ENCODE measurements at places on chromosomes 5 and 9. TPM values are rescaled to one million over a fixed set of nuclear protein-coding genes. Genes with fewer than 3 reads are reported as not detected.

MSMP gene
- polyA plus RNA-seq, result 0.30 TPM

MRPS30 gene
- polyA plus RNA-seq, result 16.4 TPM

SLC6A3 gene
- polyA plus RNA-seq, result 0.15 TPM

IL4 gene
- polyA plus RNA-seq, result not detected

EXOC3 gene
- polyA plus RNA-seq, result 32.5 TPM

KIF27 gene
- 1.3 TPM for polyA plus RNA-seq

DDX46 gene
- 12.7 TPM for polyA plus RNA-seq

STOM gene
- 194 TPM for polyA plus RNA-seq

GARIN3 gene
- polyA plus RNA-seq, result not detected

TXNDC8 gene
- not detected for polyA plus RNA-seq

IL33 gene
- polyA plus RNA-seq, result 2.7 TPM

DMRT3 gene
- not detected for polyA plus RNA-seq
